ENCODE measurements at places on chromosomes 13 and 19.

DNA sequence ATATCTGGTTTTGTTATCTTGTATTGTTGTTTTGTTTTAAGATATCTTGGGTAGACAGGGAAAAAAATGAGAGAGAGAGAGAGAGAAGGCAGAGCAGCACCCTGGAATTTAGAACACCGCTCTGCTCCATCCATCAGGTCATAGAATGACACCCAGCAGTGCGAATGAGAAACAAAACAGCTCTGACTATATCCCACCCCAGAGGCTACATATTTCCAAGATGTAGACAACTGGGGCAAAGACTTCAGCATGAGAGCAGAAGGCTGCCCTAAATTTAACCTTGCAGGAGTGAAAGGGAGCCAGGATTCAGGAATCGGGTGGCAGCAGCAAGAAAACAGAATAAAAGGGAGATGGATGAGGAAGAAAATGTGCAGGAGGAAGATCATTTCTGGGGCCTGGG is 46.5 kb downstream of the TNFSF13B start:
- no peak for DNase-seq

DNA sequence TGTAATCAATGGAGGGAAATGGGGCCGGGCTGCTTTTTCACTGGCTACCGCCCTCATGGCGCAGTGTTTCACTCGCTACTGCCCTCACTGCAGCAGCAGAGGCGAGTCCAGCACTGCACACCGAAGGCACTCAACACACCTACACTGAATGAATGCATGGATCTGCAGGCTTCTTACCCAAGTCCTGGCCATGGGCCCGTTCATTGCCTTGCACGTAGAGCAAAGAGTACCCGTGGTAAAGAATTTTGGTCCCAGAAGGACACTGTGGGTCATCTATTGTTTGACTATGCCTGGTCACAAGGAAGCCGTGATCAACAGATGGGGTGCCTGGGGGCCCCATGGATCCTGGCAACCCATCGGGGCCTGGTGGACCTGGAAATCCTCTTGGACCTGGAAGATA is 144.9 kb downstream of the COL4A1 start:
- DNase-seq = no peak

GRCh38 chr13:46743191-46743590 is 53.8 kb downstream of the ESD start:
- no peak for DNase-seq

DNA sequence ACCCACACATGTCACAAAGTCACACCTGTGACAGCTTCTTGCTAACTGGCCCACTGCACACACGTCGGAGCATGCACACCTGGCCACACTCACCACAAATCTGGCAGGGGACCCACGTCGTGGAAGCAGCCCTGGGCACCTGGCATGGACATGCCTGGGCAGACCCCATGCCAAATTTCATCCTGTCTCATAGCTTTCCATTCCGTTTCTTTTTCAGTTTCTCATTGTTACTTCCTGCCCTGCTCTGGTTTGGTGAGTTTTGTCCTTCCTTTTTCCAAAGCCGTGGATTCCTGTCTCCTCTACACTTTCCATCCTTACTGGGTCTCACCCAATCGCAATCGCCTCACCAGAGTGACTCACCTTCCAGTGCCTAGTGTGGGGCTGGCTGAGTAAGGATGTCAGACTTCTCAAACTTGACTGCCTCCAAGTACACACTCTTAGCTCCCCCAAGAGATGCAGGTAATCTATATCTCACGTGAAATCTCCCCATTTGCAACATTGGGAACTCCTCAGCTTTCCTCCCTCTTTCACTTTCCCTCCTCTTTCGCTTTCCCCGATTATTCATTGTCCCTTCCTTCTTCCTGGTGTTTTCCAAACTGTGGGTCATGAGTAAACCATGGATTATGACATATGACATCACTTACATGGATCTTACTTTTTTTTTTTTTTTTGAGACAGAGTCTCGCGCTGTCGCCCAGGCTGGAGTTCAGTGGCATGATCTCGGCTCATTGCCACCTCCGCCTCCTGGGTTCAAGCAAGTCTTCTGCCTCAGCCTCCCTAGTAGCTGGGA is 1.6 kb upstream of the BBC3 start:
- no peak for DNase-seq

DNA sequence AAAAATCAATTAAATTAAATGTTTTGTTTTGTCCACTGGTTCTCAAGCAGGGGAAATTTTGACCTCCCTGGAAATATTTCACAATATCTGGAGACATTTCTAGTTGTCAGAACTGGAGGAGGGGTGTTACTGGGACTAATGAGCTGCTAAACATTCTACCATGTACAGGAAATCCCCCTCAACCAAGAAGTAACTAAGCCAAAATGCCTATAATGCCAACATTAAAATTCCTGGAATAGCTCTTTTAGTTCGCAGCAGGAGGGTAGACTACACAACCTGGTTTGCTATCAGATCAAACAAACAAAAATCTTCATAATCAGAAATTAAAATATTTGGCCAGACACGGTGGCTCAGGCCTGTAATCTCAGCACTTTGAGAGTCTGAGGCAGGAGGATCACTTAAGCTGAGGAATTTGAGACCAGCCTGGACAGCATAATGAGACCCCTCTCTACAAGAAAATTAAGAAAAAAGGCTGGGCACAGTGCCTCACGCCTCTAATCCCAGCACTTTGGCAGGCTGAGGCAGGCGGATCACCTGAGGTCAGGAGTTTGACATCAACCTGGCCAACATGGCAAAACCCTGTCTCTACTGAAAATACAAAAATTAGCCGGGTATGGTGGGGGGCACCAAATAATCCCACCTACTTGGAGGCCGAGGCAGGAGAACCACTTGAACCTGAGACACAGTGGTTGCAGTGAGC is 13.7 kb upstream of the SMARCA4 start:
- no peak for DNase-seq

DNA sequence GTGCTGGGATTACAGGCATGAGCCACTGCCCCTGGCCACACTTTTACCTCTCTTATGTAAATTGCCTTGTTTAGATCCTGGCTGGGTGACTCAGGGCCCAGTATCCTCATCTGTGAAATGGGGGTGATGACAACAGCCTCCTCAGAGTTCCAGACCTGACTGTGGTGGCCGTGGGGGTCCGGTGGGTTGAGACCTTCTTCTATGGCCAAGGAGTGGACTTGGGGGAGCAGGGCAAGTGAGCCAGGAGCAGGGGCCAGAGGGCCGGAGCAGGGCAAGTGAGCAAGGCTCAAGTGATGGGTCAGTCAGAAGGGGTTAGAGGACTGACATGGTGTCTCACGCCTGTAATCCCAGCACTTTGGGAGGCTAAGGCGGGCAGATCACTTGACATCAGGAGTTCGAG is 28.7 kb upstream of the ADGRE5 start:
- no peak for DNase-seq

- no peak for DNase-seq
Measured at GRCh38 chr13:60379837-60380565, 17.0 kb upstream of the TDRD3 start.

- DNase-seq = no peak
Measured at GRCh38 chr13:95893861-95894260, 159.3 kb downstream of the UGGT2 start.

DNA sequence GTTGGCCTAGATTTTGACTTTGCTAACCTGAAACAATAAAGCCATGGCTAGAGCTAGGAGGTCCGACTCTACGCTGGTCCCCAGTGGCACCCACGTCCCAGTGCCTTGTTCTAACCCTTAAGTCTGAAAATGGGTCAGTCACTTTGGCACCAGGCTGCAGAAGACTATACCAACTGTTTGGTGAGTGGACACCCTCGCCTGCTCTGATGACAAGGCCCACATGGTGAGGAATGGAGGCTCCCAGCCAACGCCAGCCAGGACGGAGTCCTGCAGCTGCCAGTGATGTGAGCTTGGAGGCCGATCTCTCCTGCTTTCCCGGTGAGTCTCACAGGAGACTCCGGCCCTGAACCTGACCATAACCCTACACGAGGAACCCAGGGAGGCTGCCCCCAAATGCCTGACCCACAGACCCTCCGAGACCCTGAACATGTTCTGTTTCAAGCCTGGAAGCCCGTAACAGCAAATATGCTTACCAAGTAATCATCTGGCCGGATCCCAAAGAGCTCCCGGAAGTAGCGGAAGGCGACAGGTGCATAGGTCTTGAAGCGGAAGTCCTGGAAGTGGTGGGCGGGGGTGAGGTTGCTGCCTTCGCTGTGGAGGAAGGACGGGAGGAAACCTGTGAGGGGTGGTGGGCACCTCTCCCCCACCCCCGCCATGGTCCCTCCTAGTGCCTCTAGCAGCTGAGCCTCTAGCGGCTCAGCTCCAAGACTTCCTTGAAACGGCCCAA is 34.1 kb upstream of the CACTIN start:
- DNase-seq = no peak

GRCh38 chr13:43804461-43805070 is 17.8 kb upstream of the ENOX1 start:
- DNase-seq = no peak

DNA sequence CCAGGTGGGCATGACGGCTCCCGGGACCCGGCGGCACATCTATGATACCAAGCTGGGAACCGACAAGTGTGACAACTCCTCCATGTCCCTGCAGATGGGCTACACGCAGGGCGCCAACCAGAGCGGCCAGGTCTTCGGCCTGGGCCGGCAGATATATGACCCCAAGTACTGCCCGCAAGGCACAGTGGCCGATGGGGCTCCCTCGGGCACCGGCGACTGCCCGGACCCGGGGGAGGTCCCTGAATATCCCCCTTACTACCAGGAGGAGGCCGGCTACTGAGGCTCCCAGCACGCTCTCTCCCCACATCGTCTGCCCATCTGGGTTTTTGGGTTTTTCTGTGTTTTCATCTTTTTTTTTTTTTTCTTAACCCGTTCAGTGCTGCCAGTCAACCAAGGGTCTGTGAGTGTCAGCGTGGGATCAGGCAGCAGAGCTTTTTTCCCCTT is 2.3 kb upstream of the ABCA7 start:
- DNase-seq = no peak

DNA sequence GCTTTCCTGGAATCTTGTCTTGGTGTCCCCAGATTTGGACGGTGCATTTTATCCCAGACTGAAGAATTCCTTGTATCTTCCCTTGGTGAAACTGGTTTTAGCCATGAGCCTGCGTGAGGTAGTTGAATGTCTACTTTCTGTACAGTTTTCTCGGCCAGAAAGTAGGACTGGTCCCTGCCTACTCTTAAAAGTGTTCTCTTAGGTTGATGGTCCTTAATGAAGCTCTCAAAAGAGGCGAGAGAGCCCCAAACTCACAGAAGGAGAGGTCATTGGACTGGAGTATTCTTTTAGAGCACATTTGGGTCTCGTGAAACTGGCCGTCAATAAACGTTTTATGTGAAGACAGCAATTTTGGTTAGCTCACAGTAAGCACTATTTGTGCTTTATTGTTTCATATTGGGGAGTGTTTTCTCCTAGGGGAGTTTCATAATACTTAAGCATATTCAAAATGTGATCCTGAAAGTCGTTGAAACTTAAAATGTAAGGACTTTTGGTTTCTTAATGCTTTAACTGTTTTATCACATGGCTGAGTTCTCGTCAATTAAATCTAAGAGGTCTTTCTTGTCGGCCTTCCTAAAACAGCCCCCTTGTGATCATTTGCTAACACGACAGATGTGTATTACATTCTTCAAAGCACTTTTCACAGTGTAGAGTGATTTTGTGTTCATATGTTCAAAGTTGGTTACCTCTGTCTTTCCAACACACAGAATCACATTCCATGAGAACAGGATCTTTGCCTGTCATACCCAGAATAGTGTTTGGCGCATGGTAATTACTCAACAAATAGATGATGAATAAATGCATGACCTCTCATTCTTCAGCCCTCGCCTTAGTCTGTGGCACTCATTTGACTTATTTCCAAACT is 889 bp downstream of the GTF2F2 start:
- no peak for DNase-seq

GRCh38 chr19:50432221-50433028 is at the start of gene MYBPC2:
Gene MYBPC2 (plus strand): TSS chr19:50432892. CDS start chr19:50432954, 62 bp downstream.
- DNase-seq = no peak

- no peak for DNase-seq
Measured at GRCh38 chr19:39951065-39951650, 16.7 kb upstream of the FCGBP start.

DNA sequence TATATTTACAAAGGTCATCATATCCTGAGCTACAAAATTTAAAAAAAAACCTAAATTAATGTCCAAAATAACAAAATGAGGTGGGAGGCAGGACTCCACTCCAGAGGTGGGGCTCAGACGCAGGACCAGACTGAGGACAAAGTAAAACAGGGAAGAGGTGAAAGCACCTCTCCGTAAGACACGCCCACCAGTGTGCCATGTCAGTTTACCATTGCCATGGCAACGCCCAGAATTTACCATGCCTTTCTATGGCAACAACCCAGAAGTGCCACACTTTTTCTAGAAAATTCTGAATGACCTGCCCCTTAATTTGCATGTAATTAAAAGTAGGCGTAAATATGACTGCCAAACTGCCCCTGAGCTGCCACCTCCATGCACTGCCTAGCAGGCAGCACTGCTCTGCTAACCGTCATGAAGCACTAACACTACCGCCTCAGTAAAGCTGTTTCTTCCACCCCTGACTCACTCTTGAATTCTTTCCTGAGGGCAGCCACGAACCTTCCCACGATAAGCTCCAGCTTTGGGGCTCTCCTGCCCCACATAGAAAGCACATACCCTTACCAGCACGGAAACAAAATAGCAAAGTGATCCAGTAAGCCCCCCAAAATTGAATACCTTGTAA is 22.3 kb upstream of the PDCD5 start:
- DNase-seq = no peak

DNA sequence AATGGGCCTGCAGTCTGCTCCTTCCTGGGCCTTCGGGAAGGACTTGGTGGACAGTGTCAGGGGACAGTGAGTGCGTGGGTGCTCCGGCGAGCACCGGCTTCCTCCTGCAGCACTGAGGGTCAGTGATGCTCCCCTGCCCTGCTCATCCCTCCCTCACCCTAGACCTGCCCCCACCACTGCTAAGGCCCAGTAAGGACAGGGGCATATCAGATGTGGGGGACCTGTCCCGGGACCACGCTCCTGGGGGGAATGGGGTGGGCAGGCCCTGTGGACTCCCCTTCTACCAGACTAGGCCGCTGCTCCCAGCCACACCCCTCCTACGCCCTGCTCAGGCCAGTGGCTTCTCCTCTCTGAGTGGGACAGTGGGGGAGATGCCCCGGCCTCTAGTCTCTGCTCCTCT is 3.2 kb downstream of the MICOS13 start:
- no peak for DNase-seq

DNA sequence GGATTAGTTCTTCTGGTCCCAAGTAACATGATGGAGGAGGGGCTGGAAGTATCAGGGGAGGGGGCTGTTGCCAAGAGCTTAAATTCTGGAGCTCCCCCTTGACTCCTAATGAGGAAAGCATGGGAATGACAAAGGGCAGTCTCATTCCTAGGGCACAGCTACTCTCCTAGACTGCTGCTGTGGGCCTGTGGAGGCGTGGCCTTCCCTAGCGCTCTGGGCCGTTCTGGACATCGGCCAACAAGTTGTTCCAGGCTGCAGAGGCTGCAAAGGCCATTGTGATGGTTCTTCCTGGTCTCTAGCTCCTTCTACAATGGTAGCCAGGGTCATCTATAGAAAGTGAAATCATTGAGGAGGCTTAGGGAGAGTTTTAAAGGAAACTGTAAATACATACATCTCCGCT is 916.6 kb downstream of the DIAPH3 start:
- DNase-seq = no peak

GRCh38 chr13:27790523-27790922 is 1.8 kb upstream of the GSX1 start:
- no peak for DNase-seq

GRCh38 chr19:18601875-18602274 is 4.7 kb downstream of the CRLF1 start:
- DNase-seq = no peak
